ENCODE measurements at places on chromosomes 6 and 20.

DNA sequence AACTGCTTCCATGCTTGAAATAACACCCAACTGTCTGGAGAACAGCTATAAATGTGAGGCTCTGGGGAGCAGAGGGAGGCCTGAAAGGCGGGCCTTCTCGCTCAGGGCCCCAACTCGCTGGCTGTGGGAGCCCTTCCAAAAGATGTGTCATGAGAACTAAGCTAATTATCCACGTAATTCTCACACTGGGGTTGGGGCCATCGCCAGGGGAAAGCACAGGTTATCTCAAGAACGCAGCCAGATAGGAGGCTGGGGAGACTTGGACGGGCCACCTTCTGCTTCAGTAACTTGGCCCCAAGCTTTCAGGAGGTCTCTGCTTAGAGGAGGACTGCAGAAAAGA, 1.6 kb downstream of the PXDC1 start:
- no peak for DNase-seq

DNA sequence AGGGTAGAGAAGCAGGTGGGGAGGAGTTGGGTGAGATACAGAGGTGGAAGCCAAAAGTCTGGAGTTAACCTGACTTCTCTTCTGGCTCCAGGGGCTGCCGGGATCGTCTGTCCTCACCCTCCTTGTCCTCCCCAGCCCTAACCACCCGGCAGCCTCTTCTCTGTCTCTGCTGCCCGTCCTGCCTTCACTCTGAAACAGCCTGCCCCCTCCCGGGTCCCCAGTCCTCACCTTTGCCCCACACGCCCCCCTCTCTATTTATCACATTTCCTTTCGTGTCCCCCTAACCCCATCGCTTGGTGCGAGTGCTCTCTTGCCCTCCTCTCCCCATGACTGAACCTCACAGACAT, 5.7 kb downstream of the RING1 start:
- no peak for DNase-seq

DNA sequence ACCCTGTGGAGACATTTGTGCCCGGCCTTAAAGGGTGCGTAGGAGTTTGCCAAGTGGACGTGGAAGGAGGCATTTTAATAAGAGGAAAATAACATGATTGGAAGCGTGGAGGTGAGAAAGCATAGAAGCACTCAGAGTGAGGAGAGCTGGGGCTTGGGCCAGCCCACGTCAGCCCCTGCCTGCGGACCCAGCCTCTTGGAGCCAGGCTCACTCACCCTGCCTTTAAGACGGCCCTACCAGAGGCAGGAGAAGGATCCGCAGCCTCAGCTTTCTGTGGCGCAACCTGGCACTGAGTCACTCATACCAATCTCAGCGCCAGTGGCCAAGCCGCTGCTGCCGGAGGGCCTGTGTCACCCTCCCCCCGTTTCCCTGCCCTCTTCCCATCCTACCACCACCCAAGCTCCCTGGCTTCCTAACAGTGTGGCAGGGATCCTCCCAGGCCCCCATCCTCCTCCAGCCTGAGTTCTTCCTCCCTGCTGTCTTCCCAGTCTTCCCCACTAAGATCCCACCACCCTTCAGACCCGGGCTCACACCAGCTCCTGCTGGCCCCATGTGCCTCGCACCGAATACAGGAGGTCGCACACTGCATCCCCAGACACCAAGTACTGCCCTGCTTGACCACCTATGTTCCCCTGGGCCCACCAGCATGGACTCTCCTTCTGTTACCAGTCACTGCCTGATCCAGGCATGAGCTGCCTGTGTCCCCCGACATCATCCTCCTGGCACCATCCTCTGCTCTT, 285.2 kb downstream of the UST start:
- DNase-seq = no peak

DNA sequence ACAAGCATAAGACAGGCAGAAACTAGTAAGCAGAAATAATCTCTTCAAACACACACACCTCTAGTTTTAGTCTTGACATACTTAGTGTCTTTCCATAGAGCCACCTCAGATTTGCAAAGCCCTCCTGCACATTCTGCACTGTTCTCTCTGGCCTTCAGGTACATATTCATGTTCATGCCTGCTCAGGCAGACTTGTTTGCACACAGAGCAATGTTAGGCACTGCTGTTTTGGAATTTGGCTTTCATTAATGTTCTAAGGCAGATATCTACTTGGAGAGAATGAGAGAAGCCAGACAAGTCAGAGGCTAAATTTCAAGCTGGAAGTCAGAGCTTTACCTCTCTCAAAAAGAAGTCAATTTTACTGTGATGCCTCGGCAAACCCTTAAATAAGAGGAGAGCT, 21.3 kb upstream of the DST start:
- DNase-seq = no peak

GRCh38 chr6:75933387-75933975, 139.0 kb downstream of the IMPG1 start:
- no peak for DNase-seq

DNA sequence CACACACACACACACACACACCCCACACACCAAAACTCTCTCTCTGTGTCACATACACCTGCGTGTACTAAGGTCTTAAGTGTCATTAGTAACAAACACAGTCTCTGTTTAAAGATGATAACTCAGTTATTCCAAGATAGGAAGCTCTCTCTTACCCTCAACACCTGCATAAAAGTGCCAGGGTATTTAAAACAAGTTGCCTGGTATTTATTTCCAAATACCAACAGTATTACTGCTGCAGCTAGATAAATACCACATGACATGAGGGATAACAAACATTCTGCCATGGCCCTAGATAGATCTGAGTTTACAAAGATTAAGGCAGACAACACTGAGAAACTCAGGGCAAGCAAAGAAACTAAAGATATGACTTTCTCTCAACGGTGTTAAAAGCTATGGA, 118.5 kb downstream of the SIM1 start:
- DNase-seq = no peak

DNA sequence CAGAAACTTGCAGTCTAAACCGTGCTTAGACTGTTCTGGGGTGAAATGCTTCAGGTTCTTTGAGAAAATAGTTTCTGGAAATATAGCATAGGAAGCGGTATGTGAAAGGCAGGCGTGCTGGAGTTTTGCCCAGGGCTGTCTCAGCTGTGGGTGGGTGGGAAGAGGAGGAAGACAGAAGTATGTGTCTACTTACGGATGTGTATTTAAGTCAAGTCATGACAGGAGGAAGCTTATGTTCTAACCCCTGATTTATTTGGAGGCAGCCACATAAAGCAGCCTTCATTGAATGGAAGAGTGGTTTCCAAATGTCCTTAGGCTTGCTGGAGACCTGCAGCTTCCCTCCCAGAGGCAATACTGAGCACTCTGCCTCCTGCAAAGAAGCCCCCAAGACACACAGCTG, 345.8 kb upstream of the PRND start:
- DNase-seq = no peak

- DNase-seq = no peak
Measured at GRCh38 chr6:55531496-55531895, 47.5 kb downstream of the HMGCLL1 start.

GRCh38 chr6:142822383-142822782, 122.6 kb downstream of the HIVEP2 start:
- no peak for DNase-seq

DNA sequence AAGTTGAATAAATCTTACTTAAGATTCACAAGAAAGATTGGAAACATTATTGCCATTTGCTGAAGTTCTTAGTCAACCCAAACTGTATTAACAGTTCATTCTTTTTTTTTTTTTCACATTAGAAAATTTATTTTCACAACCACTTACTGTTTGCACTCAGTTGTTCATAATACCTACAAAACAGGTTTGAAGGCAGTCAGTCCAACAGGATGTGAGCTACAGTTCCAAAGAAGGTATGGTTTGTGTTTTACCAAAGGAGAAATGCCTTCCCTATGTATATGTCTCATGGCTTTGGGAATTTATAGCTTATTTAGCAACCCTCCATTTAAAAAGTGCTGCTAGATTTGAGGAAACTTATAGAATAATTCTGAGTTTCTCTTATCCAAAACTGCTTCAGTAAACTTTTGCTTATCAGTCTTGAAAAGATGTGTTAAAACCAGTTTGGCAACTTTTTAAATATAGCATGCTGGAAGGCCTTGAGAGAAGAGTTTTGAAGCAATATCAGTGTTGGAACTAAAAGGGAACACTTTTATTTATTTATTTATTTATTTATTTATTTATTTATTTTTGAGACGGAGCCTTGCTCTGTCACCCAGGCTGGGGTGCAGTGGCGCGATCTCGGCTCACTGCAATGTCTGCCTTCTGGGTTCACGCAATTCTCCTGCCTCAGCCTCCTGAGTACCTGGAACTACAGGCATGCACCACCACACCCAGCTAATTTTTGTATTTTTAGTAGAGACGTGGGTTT, 46.8 kb upstream of the RREB1 start:
- DNase-seq = no peak

- no peak for DNase-seq
Measured at GRCh38 chr20:906001-906520, 10.1 kb downstream of the ANGPT4 start.

All from T follicular helper cell (primary cell).